ENCODE measurements at places on chromosomes 2 and 18.
A peak's percentile ranks its signal among the peaks of the same experiment; 100 is the strongest.

DNA sequence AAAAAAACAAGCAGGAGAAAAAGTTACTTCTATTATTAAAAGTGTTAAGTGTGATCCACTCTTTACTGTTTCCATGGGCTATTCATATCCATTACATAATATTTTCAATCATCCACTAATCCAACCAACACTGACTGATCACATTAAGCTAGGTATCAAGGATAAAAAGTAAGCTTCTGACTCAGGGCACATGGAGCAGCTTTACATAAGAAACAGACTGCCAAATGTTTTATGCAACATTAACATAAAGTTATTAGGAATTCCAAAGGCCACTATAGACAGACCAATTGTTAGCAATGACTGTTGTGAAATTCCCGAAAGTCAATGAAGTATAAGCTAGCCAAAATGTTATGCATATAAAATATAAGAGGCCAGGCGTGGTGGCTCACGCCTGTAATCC, 277.6 kb downstream of the ZEB2 start:
- DNase-seq: no peak

DNA sequence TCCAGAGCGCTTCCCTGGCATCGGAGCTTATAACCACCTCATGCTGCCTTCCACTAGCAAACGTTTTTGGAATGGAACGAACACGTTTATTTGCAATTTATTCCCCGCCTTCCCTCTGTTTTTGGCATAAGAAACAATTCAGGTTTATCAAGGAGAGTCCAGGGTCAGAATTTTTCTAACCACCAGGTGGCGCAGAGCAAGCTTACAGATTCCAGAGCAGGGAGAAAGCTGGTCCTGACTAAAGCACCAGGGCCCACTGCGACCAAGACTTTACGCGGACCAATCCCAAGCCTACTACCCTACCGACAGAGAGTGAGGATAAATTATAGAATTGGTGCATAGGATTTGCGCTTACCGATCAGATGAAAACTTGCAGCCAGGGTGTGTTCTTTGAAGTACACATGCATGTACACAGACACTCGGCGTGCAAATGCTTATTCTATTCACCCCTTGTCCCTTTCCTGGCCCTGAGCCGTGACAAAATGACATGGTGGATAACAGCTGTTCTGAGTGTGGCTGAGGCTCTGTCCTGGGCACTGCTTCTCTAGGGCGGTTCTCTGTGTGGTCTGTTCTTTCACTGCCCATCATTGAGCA, 34.7 kb downstream of the NAPG start:
- peak; percentile 26 for DNase-seq

DNA sequence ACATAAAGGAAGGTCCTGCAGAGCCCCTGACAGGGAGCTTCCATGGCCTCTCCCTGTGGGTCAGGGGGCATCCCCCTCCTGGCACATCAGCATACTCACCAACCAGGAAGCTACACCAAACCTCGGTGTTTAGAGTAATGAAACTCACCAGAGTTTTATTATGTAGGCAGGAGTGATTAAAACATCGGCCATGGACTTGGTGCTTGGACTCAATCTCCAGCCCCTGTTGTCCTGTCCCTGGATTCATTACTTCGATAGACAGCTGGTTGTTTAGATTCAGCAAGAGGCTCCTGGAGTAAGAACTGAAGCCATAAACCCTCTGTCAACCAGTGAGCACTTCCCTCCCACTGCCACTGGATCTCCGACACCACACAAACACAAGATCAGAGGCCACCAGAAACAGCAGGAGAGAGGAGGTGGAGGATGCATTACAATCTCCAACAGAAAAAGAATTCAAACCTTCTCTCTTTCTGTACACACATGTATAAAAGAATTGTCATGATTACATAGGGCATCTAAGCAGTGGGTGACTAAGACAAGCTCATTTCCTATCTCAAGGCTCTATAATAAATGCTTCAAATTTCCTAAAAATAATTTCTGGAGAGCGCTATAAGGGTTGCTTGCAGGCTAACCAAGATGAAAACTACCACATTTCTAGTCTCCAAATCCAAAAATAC, 27.2 kb downstream of the TBC1D8 start:
- DNase-seq: no peak

DNA sequence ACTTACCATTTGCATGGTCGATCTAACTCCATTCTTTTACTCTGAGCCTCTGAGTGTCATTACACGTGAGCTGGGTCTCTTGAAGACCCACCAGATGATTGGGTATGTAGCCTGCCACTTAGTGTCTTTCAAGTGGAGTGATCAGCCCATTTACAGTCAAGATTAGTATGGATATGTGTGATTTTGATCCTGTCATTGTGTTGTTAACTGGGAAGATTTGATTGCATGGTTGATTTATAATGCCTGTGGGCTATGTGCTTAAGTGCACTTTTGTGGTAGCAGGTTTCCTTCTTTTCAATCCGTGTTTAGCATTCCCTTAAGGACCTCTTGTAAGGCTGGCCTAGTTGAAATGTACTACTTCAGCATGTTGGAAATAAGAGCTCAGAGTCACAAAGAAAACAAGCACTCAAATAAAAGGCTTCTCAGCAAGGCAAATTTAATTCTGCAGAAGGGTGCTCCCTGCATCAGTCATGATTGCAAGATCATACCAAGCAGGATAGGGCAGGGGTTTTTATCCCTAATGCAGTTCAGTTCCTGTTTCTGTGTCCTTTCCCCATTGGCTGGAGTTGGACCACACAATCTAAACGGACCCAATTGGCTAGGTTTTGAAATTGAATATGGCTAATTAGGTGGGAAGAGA, 230.7 kb upstream of the SYT4 start:
- DNase-seq: no peak

DNA sequence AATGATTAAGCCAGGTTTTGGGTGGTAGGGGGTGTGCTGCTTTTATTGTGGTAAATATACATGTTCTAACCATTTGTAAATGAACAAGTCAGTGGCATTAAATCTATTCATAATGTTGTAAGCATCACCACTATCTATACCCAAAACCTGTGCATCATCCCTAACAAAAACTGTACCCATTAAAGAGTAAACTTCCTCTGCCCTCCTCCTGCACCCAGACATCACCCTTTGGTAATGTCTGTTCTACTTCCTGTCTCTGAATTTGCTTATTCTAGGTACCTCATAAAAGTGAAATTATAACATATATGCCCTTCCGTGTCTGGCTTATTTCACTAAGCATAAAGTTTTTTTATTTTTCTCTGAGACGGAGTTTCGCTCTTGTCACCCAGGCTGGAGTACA, 14.1 kb downstream of the RIF1 start:
- DNase-seq: no peak

DNA sequence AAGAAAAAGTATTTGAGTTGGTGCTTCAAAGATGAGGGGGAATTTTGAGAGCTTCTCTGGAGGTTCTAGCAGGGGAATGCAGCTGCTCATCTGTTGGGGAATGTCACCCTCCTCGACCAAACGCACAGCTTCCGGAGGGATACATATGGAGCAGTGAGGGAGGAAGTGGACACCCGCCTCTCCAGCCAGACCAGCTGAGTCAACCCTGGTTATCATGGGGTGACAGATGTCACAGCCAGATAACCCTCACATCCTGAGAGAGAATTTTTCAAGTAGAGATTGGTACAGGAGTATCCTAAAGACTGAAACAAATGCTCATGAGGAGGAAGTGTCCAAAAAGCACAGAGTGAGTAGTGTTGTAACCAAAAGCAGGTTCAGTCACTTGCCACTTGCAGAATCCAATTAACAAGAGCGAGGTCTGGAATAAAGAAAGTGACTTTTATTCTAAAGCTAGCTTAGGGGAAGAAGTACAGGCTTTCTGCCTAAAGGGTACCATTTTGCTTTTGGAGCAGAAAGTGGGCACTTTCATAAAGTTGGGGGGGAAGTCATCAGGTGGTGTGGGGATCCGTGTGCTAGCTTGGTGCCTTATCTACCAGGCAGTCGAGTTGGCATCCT, 395.2 kb downstream of the RAD51AP2 start:
- DNase-seq: no peak

- no peak for DNase-seq
Observed at GRCh38 chr2:227125506-227125905, 38.5 kb downstream of the COL4A4 start.

GRCh38 chr2:209517436-209517835, 93.6 kb downstream of the MAP2 start:
- no peak for DNase-seq

Measured in D721Med (cell line).